ENCODE measurements at places on chromosomes 5 and 9.

DNA sequence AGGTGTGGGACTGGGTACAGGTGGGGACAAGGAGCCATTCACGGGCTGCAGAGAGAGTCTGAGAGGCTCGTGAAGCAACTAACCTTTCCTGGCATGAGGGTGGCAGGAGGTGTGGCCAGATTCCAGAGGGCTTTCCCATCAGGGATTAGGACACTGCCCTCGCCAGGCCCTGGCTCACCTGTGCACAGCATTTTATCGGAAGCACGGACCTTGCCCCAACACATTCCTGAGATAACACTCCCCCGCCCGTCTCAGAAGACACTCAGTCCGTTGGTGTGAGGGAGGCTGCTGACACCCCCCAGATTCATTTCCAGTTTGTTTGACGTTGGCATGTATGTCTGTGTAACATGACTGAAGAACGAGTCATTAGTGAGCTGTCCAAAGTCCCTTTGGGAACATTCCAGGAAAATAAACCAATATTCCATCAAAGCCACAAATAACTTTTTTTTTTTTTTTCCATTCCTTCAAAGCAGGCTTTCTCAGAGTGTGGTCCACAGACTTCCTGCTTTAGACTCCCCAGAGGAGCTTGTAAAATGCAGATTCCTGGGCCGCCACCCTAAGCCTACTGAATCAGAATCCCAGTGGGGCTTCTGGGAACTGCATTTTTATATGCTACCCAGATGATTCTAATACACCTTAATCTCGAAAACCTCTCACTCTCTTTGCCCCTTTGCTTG, 23.4 kb downstream of the WWC1 start:
- DNase-seq = no peak

DNA sequence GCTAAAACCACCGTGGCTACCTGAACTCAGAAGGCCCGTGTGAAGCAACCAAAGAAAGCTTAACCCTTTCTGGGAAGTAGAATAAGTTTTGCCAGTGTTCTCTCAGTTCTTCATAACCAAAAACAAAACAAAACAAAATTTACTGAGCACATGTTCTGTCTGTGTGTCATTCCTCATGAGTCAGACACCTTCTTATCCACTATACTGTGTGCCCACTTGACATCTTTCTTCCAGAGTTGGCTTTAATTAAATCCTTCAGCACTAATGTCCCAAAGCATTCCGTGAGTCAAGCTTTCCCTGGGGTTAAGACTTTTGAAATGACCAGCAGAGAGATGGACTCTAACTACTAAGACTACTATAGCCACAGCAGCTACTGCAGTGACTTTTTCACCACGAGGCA, 61.3 kb downstream of the GLIS3 start:
- no peak for DNase-seq

GRCh38 chr5:168686837-168687236, 107.7 kb upstream of the PANK3 start:
- DNase-seq = no peak

GRCh38 chr5:33685873-33686755, 205.7 kb downstream of the ADAMTS12 start:
- no peak for DNase-seq

GRCh38 chr9:18569941-18570630, 96.1 kb downstream of the ADAMTSL1 start:
- DNase-seq = no peak

DNA sequence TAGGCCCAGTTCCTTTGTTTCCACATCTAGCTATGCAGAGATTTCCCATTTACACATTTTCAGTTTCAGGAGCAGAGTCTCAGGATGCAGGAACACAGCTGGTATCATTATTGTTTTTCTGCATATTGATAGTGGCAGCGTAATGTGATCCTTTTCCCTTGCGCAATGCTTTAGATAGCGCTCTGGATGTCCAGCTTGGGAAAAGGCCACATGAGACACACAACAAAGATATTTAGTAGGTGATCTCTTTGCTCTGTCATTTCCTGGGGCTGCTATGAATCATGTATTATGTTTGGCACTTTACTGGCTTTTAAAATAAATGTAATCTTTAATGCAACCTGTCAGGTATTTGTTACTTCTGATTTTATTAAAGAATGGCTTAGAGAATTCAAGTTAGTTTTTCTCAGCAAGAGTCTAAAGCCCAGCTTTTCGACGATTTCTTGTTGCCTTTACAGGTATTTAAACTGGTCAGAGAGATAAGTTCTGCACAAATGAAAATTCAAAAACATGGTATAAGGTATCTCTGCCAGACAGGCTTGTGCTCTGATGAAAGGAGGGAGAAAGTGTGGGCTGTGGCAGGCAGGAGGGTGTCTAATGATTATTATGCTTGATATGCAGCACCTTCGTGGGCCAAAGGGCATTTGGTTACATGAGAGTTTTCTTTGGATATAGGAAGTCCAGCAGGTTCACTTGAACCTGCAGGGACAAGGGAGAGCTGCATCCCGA, 42.2 kb downstream of the PTTG1 start:
- DNase-seq = no peak

- no peak for DNase-seq
Observed at GRCh38 chr5:81787474-81788242, 36.8 kb upstream of the SSBP2 start.

DNA sequence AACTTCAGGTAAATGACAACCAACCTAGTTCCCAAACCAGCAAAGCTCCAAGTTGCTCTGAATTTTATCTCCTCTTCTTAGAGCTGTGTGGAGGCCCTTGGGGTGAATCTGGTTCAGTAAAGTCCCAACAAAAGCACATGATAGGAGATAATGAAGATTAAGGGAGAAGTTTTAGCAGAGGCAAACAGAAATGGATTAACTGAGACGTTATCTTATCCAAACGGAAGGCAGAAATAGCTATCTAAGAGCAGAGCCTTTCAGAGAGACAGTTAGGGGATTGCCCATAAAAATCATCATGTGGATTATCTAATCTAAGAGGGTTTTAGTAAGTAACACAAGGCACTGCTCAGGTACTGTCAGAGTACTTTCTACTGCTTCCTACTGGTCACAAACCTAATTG, 183.9 kb upstream of the ZNF618 start:
- no peak for DNase-seq

DNA sequence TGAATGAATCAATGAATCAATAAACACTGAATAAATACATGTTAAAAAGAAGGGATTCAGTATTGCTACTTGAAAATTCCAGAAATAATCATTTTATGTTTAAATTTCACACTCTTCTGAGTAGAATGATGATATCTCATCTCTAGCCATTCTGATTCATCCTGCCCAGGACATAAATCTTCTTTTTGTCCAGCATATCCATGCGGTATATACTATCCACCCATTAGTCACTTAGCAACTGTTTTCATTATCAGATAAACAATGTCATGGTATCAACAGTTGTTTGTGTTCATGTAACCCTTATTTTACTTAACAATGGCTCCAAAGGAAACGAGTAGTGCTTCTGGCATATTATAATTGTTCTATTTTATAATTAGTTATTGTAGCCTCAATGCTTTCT, 432.4 kb upstream of the SMC2 start:
- no peak for DNase-seq

All from central memory CD8-positive, alpha-beta T cell (primary cell).